ENCODE measurements at places on chromosomes 6 and 20.
A peak's percentile ranks its signal among the peaks of the same experiment; 100 is the strongest.

GRCh38 chr6:131657222-131657621 is 20.1 kb downstream of the ENPP3 start:
- DNase-seq: no peak

GRCh38 chr20:64053841-64054661 is 4.6 kb upstream of the SOX18 start:
- DNase-seq: no peak

DNA sequence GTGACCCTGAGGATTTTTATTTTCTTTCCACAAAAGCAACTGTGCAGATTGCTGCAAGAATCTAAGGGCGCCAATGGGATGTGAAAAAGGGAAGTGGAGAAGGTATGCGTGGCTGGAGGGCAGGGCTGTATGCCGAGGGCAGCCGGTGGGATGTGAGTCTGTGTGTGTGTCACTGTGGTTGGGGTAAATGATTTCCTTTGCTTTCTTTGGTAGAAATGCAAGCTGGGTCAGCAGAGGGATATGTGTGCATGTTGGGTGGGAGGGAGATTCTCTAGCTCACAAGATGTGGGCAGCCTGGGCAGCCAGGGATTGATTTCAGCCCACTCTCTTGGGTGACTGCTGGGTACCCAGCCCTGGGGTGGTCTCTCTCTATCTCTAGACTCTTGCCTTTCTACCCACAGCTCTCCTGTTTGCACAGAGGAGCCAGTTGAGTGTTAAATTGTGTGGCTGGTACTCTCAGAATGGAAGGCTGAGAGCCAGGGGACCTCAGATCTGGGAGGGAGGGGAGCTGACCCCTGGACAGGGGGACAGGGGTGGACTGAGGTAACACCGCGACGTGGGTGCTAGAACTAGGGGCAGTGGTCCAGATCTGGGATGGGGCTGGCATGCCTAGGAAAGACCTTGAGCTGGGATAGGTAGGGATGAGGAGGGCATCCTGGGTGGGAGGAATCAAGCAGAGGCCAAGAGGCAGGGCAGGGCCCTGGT is 136.8 kb upstream of the RNF24 start:
- DNase-seq: no peak

DNA sequence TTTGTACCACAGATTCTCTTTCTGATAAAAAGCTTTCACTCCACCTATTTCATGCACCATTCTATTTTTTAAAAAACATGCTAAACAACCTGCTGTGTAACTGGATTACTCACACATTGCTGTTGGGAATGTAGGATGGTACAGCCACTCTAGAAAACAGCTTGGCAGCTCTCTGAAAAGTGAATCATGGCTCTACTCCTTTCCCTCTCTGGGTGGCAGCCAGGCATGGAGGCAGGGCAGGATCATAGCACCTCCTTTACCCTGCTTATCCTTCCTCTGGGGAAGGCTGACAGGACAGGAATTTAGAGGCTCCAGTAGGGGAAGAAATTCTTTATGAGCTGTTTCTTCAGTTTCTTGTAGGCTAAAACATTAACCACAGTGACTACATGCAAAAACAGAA is 6.7 kb upstream of the VNN2 start:
- DNase-seq: no peak

DNA sequence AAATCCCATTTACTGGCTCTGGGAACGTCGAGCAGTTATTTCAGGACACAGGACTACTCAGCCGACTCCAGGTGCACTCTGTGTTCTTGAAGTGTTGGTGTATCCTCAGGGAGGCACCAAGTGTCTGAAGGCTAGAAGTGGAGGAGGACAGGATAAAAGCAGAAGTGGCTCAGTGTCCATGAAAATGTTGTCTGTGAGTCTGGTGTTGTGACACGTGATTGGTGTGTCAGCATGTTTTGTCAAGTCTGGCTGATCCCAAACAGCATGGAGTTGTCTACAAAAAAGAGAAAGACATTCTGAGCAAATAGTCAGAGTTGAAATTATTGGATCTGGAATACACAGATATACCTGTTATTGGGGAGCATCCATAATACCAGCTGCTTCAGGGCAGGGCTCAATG is 30.3 kb downstream of the SCGN start:
- DNase-seq: no peak

GRCh38 chr6:38012573-38012972 is 193.0 kb downstream of the ZFAND3 start:
- peak; percentile 71 for DNase-seq

DNA sequence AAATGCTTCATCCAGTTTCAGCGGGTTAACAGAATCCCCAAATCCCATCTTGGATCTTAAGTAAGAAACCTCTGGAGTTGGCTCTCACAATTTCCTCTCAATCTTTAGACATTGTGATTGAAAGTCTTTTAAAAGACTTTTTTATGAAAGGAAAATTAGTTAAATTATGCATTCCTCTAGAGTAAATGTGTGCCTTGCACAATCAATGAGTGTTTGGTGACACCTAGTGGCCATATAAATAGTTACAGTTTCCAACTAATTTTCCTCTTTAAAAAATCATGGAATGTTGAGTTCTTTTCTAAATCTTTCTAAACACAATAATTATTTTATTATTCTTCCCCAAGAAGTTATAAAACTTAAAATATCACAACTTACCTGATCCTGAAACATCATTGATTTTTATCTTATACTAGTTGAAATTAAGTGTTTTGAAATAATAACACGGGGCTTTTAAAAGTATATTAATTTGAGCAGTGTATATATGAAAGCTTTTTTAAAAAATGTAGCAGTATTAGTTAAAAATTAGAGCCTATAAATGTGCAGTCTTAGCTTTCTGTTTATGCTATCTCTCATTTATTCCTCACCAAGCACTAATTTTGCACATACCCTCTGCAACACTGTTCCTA is 66.4 kb downstream of the PKHD1 start:
- DNase-seq: peak; percentile 38

DNA sequence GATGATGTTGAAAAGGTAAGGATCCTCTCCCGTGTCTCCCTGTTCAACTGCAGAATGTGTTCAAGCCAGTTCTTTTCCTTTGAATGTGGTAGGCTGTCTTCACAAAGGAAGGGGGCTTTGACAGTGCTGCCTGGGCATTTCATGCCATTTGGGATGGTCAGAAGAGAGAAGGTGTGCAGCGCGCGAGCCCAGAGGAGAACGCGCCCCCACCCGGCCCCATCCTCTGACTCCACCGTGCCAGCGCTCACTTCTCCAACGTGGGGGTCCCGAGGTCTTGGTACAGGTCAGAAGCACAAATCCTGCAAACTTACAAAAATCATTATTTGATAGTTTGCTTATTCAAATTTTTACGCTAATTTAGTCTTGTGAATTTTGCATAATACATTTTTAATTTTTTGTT is 14.4 kb downstream of the ENTPD6 start:
- DNase-seq: no peak

GRCh38 chr20:48310305-48310704 is 517.5 kb downstream of the PREX1 start:
- DNase-seq: no peak

- DNase-seq: no peak
These were observed 4.5 kb downstream of the TMEM14A start for GRCh38 chr6:52675372-52675771.

DNA sequence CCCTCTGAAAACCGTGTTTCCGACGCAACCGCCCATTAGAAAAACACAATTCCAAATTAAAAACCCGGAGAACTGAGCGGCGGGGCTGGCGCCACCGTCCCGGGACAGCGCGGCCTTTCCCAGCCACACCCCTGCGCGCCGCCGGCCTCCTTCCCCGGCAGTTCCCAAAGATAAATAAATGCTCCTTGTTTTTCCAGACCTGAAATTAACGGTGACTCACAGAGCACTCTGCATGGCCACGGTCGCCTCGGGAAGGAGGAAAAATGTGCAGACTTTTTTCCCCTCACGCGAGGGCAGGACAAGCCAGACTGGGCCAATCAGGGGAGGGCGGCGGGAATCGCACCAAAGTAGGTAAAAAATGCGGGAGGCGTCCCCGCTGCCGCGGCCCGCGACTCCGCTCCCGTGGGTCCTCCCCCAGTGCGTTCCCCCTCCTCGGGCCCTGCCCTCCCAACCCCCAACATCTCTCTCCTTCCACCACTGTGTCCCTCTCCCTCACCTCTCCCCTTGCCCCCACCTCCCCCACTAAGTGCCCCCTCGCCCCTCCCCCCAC is 828 bp upstream of the DSTN start:
- peak; percentile 70 for DNase-seq

GRCh38 chr20:38260378-38261053 is at the start of gene KIAA1755:
TSS of gene KIAA1755 (minus strand) at chr20:38260735. CDS start at chr20:38260500, 235 bp downstream.
- DNase-seq: no peak
